Activated CD4-positive, alpha-beta T cell treated with anti-CD3 and anti-CD28 coated beads, Interleukin-2, amount 10 ng/mL, durations not matched to agents 7 days and 5 days (primary cell): ENCODE measurements at places on chromosomes 3 and 15.

GRCh38 chr15:78617516-78617915 is 3.3 kb downstream of the CHRNA3 start:
- DNase-seq, result no peak

DNA sequence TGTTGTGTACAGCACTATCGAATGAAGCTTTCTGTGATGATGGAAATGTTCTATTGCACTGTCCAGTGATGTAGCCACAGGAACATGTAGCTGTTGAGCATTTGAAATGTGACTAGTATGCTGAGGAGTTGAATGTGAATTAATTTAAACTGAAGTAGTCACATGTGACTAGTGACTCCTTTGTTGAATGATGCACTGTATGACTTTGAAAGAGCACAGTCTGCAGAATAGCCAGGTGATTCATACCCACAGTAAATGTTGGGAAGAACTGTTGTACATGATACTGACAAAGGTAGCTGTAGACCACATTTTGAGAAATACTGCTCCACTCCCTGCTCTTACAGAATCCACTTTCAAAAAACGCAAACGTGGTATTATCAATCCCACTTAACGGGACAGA is 34.0 kb upstream of the ACTL6A start:
- DNase-seq, result no peak

GRCh38 chr3:112364291-112364690 is 31.3 kb downstream of the CD200 start:
- no peak for DNase-seq

GRCh38 chr3:76527773-76528172 is 512.1 kb upstream of the ROBO2 start:
- no peak for DNase-seq

GRCh38 chr15:84807228-84807627 is 9.9 kb upstream of the ALPK3 start:
- no peak for DNase-seq

- DNase-seq, result no peak
Observed at GRCh38 chr3:156460206-156460611, 94.7 kb downstream of the SSR3 start.

DNA sequence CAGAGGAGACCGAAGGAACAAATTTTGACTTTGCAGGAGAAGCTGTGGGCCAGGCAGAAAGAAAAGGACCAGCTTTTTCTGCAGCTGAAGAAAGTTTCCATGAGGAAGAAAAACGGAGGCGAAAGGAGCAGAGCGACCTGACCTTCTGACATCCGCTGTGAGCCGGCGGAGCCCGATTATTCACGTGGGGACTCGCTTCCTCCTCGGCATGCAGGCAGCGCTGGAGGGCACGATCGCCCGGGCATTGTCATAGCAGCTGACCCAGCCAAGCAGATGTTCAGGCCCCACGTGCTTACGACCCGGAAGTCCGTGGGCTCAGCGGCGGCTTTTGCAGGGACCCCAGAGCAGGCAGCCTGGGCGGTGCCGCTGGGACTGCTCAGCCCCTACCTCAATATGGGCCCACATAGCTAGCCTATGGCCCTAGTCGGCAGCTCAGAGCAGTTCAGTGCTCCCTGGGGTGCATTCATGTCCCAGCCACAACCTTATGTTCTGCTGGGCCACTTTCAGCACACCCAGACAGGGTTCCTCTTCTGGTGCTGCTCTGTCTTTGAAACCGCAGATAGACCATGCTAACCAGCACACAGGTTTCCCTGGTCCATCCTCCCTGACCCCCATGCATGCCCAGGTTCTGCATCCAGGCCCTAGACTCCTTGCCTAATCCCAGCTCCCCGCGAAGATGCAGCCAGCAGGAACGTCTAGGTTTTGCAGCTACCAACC is 10.5 kb upstream of the EIF4A2 start:
- DNase-seq, result peak; percentile 67

DNA sequence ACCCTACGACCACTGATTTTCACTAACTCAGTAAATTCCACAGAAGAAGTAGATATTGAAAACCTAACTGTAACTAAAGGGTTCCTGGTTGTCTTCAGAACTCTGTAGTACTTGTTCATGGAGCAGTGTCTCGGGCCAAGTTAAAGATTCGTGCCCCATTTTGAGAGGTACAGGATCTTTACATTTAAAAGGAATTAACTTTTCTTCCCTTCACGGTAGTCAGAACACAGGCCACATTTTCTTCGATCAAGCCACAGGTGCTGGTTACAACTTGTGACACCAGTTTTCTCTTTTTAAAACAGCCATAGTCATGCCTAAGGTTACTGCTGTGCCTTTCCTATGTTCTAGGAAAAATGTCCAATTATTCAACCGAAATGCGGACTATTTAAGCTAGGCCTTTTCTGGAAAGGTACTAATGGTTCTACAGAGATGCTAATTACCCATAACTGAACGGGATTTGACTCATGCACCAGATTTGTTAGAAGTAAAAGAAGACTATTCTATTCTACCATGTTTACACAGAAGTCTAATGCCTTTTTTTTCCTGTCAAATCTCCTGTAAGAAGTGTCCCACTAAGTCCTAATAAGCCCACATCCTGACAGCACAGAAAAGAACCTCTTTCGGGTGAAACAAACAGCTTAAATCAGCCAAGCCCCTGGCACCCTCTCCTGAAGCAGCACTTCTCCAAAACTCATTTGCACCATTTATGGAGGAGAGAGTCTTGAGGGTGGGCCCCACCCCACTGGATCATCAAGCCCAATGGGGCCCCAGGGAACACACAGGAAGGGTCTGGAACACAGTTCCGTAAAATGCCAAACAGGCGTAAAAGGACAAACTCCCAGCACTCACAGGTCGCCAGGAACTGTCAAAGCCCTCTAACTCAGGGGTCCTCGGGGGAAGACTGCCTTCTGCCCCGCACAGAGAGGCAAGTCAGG is 1.9 kb downstream of the LRIG1 start:
- no peak for DNase-seq

GRCh38 chr3:45711931-45712330 is 22.7 kb downstream of the SACM1L start:
- no peak for DNase-seq

DNA sequence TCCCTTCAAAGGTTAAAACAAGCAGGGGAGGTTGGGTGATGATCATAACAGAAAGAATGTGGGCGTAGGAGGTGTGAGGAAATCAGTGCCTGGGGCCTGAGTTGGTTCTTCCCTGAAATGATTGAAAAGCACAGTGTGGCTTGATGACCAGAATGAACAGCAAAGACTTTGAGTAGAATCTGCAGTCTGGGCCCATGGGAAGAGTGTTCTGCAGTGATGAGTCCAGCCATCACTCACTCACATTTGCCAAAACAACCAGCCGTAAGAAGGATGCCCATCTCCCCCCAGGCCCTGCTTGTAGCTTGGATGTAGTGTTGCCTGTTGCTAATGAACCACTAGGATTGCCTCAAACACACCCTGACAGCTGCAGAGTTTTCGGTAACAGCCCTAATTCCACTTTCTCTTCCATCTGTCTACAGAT is 67.9 kb downstream of the VGLL3 start:
- no peak for DNase-seq

DNA sequence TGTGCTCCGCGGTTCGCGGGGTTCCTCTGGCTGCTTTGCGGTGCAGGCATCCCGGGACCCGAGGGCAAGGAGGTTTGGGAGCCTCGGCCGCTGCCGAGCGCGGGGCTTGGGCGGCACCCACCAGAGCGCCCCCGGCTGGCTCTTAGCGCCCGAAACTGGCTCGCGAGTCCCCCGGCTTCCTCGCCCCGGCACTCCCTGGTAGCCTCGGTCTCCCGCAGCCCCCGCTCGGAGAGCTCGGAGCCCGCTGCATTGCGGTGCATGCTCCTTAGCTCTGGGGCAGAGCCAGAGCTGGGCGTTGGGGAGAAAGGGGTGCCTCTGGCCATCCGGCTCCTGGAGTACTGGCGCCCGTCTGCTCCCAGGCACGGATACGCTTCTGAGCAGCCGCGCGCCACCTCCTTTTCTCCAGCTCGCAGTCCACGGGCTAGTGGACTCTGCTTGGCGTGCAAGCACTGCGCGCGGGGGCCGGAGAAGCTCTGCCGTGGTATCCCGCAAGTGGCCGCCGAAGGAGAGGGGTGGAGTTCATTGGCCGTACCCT is 753 bp downstream of the EPHB1 start:
- no peak for DNase-seq

DNA sequence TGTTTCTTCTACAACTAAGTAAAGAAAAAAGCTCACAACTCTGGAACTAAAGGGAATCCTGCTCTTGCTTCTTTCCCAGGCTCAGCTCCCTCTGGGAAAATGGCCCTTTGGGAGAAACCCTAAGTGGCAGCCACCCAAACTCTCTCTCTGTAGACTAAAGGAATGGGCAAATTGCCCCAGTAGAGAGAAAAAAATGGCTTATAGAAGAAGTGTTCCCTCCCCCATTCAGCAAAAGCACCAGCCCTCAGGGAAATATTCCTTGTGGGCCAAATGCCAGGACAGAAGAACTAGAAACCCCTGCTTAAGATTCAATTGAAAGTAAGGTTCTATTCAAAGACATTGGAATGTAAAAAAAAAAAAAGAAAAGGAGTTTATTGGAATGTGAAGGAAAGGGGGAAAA is 603.7 kb upstream of the ALCAM start:
- DNase-seq, result no peak

DNA sequence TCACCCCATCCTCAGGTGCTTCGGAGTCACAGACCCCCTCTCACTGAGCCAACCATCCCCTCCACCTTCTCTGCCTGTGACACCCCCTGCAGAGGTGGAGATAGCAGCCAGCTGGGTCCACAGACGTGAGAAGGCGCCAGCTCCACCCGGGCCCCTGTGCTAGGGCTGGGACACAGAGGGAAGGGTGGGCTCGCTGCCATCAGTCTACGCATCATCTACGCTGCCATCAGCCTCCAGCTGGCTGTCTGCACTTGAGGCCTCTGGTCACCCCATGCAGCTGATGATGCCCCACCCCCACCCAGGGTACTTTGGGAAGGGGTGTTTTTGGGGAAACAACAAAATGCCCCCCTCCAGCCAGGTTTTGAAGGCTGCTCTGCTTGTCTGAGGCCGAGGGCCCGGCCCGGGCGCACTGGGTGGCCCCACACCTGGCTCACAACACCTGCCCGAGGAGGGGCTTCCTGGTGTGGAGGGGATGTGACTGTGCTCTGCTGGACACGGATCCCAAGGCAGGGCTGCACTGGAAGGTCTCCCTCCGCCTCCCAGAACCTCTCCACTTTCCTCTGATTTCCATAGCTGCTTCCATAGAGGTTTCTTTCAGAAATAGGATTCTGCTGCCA is 163.4 kb upstream of the IQSEC1 start:
- DNase-seq, result no peak

DNA sequence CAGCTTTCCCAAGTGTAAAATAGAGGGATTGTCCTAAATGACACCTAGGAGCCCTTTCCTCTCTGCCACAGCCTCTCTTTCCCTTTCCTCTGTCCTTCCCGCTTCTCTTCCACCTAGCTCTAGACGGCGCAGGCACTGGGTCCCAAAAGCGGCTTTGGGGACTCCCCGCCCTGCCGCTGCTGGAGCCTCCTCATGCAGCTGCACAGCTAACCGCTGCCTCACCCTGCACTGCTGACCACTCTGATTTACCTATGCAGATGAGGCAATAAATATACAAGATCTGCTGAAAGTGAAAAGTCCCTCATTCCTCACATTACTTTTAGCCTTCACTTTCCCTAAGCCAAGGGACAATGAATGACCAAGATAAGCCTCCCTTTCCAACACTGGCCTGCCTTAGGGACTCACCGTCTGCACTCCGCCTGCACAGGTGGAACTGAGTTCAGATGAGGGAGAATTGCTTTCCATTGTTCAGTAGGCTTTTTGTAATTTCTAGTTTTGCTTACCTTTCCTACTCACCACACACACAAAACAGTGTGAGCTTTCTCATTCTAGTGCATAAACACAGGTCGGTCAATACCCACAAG is 197.5 kb upstream of the BCL6 start:
- no peak for DNase-seq

DNA sequence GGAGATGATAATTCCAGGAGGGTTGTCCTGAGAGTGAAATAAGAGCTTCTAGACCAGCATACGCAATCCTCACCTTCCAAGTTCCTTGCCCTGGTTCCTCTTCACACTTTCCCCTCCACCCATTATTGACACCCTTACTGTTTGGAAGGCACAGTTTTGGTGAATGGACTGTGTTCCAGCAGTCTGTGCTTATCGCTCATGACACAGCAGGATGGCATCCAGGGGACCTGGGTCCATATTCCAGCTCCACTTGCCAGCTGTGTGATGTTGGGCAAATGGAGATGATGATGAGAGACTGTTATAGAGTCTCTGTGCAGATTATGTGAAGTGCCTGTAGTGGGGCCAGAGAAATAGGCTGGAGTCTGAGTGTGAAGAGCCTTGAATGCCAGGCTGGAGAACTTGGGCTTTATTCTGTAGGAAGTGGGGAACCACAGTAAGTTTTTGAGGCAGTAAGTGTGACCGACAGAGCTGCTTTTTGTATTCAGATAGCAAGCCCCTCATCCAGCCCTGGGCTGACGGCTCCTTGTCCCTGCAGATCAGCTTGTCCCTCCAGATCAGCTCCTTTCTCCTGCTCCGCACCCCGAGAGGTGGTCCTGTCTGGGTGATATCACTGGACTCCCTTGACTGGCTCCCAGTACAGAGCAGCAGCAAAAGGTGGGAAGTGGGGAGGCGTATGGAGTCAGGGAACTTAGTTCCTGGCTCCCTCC is 8.1 kb downstream of the KBTBD13 start:
- DNase-seq, result no peak

- no peak for DNase-seq
Observed at GRCh38 chr3:15519096-15519495, 2.4 kb downstream of the COLQ start.

DNA sequence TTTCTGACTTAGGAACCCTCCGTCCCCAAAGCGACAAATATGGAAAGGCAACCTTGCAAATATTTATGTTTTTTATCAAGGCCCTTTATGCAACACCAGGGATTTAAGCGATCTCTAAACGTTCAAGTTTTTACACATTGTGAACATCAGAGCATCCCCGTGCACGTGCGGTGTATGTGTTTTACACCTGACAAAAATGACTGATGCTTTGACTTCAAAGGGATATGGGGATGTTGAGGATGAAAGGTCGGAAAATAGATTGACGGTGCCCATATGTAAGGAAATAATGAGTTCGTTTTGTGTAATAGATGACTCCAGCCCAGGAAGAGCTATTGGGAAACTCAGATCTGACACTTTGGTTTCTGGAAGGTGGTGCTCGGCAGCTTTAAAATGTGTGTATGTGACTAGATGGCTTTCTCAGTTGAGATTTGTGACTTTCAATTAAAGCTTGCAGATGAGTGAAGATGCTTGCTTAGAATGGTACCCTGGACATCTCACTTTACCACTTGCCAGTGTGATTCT is 866 bp downstream of the SLC49A4 start:
- DNase-seq, result no peak

DNA sequence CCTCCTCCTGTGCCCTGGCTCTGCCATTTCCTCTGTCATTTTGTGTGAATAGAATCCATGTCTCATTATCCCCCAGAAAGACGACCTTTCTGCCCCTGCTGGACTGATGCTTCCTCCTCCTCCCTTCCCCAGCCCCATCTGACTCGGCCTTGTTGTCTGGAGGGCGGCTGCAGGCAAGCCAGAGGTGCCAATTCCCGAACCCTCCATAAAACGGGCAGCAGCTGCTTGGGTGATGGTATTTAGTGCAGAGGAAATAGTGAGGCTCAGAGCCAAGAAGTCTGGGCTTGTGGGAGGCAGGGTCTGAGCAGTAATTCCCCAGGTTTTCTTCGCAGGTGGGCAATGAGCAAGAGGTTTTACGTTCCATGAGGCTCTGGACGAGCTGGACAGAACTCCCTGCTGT is 71.2 kb downstream of the ITGA11 start:
- DNase-seq, result no peak

- no peak for DNase-seq
Observed at GRCh38 chr3:182711853-182712252, 81.5 kb upstream of the ATP11B start.

GRCh38 chr3:74750901-74751300 is 136.4 kb upstream of the CNTN3 start:
- no peak for DNase-seq
